HS-5 (cell line): ENCODE measurements at places on chromosomes 11 and 22.

- DNase-seq: no peak
These were observed 4.6 kb downstream of the TNKS1BP1 start for GRCh38 chr11:57320067-57320718.

DNA sequence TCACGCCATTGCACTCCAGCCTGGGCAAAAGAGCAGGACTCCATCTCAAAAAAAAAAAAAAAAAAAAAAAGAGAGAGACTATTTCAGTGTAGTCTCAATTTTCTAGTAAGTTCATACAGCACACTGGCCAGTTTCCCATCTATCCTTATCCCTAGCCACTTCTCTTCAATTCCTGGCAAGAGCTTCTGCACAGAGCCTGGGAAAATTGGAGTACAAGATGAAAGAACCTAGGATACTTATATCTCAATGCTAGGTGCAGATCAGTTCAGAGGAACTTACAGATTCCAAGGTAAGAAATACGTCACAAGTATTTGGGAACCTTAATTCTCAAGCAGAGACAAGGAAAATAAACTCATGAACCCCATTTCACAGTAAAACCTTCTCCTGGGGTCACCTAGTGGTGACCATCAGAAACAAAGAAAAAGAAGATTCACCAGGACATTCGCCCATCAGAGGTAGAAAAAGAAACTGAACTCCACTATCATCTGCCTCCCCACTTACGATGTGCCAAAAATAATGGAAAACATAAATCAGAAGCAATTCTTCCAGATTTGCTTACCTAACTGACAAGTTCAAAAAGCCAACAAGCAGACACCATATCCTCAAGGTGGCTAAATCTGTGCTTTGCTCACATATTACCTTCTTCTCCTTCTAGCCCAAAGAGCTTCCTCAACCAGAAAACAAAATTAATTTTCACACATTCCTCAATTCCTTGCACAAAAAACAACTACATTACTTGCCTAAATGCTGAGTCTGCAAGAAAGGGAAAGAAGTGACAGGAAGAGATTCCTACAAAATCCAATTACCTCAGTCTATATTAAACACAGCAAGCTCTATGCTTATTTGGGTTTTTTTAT, 4.9 kb downstream of the DENND5A start:
- no peak for DNase-seq

GRCh38 chr11:10622108-10622507, 53.6 kb upstream of the LYVE1 start:
- no peak for DNase-seq

DNA sequence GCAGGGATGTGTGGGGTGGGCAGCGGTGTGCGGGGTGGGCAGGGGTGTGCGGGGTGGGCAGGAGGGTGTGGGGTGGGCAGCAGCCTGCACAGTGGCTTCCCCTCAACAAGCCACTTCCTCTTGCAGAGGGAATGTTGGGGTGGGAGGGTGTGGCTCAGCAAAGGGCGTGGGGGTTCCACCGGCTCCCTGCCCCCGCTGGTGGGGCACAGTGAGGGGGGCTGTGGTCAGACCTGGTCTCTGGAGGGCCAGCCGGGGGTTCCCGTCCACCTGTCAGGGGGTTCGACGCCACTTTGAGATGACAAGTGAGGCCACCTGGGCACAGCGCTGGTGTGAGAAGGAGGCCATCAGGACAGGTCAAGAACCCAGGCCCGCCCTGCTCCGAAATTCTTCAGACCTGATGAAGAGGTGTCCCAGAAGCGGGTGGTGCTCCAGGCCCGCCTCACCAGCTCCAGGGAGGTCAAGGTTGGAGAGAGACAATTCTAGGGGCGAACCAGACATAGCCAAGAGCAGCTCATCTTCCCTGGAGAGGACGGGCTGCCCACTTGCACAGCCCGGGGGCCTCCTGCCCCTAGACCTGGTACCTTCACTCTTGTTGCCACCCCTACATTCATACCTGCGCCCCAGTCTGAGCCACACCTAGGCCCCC, 1.3 kb downstream of the C11orf21 start:
- no peak for DNase-seq
